ENCODE measurements at places on chromosomes 3 and 15.

DNA sequence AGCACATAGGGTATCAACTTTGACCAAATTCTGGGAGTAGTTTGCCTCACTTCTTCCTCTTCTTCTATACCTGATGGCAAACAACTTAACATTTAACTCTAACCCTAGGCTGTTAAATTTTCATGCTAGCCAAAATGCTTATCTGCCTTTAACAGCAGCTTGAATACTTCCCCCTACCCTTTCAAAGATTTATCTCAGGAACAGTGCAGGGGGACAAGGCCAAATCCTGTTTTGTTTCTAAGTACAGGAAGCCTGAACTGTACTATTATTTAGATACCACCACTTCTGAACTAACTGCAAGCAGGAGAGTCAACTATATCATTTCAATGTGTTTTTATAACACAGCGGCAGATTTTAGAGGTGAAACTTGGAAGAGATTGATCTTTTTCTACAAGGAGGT lies 104.0 kb upstream of the CNTN6 start:
- DNase-seq = no peak

DNA sequence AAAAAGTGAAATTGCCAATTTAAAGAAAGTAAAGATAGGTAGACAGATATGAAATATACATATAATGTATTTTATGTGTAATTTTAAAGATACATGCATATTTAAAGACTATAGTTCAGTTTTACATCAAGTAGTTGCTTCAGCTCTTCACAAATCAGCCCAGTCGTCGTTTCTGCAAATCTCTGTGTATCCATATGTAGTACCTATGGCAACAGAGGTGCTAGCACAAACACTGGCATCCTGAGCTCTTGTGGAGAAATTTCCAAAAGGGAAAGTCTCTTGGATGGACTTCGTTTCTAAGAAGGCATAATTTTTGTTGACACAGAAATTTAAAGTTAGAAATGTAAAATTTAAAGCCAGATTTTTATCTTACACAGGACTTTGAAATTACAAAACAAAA lies 1284.7 kb downstream of the ROBO1 start:
- DNase-seq = no peak

DNA sequence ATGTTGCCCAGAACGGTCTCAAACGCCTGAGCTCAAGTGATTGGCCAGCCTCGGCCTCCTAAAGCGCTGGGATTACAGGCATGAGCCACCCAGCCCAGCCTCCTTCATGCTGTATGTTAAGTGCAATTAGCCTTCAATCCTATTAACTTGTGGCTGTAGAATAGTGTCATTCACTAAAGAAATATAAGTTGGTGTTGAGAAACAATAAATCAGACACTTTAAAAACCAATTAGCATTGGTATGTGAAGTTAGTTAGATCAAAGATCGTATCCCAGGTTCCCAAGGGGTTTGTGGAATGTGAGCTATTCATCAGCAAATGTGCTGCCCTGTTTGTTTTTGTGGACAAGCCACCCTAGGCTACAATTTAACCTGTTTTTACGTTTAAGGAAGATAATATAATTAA lies 11.0 kb upstream of the PIK3CB start:
- DNase-seq = no peak

DNA sequence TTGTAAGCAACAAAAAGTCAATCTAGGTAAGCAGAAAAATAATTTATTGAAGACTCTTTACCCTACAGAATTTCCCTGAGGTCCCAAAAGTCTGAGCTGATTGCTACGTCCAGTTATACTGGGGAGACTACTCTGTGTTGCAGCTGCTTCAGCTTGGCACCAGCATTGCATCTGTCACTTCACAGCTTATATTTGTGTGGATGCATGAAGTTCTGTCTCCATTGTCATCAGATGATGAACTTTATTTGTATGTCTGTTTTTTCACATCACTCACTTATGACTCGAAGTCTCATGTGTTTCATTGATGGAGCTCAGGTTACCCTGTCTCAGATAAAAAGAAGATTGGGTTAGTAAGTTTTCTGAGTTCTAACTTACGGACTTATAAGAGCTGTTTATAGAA lies 75.3 kb upstream of the LRRFIP2 start:
- peak; percentile 9 for DNase-seq

DNA sequence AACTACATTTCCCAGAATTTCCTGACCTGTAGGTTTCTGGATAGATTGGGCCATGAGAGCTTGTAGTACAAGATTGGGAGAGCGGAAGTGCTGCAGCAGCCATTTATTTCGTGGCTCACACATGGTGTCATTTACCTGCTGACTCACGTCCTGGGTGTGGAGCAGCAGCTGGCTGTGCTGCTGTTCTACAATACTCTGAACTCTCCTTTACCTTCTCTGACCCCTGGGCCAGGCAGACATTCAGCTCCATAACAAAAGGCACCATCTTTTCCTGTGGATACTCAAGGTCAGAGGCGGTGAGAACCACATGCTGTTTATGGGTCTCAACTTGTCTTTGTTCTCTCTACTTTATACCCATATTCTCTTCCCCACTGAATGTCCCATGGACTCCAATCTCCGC lies 490.2 kb downstream of the IGSF11 start:
- no peak for DNase-seq

DNA sequence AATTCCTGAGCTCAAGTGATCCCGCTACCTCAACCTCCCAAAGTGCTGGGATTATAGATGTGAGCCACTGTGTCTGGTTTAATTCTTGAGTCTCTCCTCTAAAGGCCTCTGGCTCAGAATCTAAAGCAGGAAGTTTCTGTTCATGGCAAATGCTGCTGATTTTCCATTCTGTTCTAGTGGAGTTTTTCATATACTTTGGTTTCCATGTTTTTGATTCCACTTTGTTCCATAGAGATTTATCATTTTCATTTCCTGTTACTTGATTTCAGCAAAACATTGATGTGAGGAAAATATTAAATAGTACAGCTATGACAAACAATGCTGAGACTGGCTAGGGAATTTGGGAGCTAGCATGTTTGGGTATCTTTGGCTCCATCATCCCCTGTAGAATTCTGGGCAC lies 205.6 kb downstream of the TCF12 start:
- DNase-seq = no peak

DNA sequence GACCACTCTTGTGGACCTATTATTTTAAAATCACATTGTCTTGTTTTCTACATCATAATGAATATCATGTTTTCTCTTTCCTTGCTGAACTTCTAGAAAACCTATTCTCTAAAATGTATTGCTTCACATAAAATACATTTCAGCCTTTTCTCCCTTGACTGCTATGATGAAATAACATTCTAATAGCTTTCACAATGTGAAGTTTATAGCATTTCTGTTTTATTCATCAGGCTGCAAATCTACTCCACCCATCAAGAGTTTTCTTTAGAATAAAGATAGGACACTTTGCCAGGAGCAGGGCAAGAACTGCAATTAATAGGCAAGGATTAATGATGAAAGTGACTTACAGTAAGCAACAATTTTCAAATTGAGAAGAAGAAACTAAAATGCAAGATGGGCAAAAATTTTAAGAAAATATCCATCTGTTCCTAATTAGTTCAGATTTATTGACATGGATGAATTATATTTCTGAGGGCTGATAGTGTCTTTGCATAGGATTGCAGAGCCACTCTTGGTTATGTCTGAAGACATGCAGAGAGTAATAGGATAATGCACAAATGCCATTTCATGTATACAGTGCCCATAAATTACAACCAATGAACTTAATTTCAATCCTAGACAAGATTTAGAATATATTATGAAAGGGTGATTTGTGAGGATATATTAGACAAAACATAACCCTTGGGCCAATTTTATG lies 21.7 kb downstream of the LEKR1 start:
- DNase-seq = peak; percentile 12

GRCh38 chr15:67761343-67761742 lies 64.0 kb upstream of the SKOR1 start:
- no peak for DNase-seq

DNA sequence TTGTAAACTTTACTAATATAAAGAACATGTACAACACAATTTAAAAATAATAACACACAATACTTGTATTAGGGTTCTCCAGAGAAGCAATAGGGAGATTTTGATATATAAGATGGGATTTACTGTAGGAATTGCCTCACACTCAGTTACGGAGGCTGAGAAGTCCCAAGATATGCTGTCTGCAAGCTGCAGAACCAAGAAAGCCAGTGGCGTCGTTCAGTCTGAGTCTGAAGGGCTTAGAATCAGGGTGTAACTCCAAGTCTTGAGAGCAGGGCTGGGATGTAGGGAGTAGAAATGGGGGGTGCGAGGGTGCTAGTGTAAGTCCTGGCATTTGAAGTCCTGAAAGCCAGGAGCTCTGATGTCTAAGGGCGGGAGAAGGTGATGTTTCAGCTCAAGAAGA lies 206.6 kb upstream of the HES1 start:
- DNase-seq = no peak

DNA sequence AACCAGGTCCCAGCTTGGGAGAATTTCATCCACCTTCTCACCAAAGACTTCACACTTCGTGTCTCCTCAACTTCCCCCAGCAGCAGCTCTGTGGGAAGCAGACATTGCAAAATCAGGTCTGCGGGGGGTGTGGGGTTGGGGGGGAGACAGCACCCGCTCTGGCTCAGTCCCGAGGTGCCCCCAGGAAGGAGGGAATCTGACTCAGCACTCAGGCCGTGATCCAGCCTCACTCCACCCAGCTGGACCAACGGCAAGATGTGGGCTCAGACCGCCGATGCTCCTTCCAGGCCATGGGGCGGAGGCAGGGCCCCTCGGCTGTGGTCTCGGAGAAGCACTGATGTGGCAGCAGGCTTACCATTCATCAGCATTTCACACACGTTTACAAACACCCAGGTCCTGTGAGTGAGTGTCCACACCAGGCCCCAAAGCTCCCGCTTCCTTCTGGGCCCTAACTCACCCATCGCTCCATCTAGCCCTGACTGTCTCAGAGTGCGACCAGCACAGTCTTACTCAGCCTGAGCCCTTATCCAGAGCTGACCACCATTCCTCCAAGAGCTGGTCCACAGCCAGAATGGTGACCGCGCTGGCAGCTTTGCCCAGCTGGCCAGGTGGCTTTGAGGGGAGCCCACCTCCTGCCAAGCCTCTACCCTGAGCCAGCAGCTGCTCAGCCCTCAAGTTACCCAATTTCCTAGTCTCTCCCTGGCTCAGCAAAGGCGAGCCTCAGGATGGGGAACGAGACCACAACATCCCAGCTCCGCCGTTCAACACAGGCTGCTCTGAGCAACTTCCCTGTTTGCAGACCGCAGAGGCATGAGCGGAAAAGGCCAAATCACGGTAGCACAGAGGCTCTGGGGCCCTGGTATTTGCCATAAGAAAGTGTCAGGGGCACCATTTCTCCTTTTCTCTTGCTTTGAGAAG lies 3.3 kb downstream of the STAB1 start:
- peak; percentile 70 for DNase-seq

- peak; percentile 75 for DNase-seq
Observed at GRCh38 chr3:134078169-134078831, 48.6 kb upstream of the SLCO2A1 start.

GRCh38 chr15:57685306-57686095 lies 21.0 kb upstream of the POLR2M start:
- DNase-seq = no peak

GRCh38 chr3:102224171-102224570 lies 210.6 kb upstream of the ZPLD1 start:
- peak; percentile 15 for DNase-seq

- no peak for DNase-seq
Observed at GRCh38 chr3:119352034-119352609, 57.9 kb downstream of the ARHGAP31 start.

GRCh38 chr15:41256577-41257038 lies 25.5 kb downstream of the CHP1 start:
- DNase-seq = no peak

DNA sequence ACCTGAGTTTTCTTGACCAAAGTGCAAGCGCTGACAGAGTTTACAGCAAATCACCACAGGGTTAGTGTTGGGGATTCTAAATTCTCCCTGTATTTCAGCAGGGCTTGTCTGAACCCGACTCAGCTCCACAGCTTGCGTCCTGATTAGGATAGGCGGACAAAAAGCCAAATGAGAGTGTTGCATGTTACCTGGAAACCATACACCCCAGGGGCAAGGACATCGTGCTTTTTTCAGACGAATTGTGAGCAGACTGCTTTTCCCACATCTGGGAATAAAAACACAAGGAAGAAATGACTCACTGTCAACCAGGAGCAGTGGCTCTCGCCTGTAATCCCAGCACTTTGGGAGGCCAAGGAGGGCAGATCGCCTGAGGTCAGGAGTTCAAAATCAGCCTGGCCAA lies 3.0 kb downstream of the DZIP1L start:
- no peak for DNase-seq

GRCh38 chr3:152278756-152279427 lies 10.2 kb downstream of the MBNL1 start:
- DNase-seq = no peak

GRCh38 chr3:191401775-191402357 lies 59.1 kb upstream of the PYDC2 start:
- no peak for DNase-seq

GRCh38 chr15:100332721-100333120 lies 9.1 kb downstream of the ADAMTS17 start:
- DNase-seq = no peak

- no peak for DNase-seq
Observed at GRCh38 chr3:164377466-164377865, 700.8 kb downstream of the SI start.

DNA sequence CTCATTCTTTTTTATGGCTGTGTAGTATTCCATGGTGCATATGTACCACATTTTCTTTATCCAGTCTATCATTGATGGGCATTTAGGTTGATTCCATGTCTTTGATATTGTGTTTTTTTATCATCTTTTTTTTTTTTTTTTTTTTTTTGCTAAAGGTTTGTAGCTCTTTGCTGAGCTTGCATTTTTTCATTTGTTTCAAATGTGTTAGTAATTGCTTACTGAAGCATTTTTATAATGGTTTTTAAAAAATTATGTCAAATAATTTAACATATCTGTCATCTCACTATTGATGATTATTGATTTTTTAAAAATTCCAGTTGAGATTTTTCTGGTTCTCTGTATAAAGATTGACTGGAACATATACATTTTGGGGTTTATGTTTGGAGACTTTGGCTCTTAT lies 934.6 kb downstream of the TUSC7 start:
- DNase-seq = no peak

DNA sequence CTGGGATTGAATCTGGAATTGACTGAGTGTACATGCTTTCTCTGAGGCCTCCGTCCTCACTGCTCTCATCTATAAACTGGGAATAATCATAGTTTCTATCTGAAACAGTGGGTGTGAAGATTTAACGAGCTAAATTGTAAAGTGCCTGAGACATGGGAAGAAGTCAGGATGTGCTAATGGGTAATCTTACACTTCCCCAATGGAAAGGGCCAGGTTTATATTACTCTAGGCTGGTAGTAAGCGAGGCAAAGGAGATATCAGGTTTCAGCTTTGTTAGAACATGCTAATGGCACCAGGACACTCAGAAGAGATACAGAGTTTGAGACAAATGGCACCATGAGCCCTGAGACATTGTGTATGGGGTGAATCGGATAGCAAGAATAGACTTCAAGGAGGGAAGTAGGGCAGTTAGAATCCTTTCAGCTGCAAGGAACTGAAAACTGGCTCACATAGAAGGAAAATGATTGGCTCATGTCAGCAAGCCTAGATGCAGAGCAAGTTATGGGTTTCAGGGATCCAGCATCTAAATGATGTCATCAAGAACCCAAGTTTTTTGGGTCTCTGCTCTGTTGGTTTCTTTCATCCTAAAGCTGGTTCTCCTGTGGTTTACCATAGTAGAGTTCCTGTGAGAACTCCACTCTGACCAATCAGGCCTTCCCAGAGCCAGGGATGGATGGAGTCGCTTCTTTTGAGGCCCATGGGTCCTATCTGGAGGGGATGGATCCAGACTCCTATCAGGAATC lies 21.8 kb downstream of the FLNB start:
- DNase-seq = no peak

- DNase-seq = peak; percentile 64
Observed at GRCh38 chr3:53804697-53805462, 41.3 kb downstream of the CHDH start.

GRCh38 chr15:40310001-40310959 lies 2.5 kb upstream of the PLCB2 start:
- no peak for DNase-seq

Measured in stromal cell of bone marrow (primary cell).